ENCODE measurements at places on chromosomes 1 and 21.

DNA sequence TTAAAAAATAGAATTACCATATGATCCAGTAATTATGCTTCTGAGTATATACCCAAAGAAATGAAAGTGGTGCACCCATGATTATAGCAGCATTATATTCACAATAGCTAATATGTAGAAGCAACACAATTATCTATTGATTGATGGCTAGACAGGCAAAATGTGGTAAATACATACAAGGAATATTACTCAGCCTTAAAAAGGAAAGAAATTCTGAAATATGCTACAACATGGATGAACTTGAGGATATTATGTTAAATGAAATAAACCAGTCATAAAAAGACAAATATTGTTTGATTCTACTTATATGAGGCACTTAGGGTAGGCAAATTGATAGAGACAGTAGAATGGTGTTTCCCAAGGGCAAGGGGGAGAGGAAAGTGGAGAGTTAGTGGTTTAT, 80.8 kb downstream of the MAP3K7CL start:
- DNase-seq: no peak

DNA sequence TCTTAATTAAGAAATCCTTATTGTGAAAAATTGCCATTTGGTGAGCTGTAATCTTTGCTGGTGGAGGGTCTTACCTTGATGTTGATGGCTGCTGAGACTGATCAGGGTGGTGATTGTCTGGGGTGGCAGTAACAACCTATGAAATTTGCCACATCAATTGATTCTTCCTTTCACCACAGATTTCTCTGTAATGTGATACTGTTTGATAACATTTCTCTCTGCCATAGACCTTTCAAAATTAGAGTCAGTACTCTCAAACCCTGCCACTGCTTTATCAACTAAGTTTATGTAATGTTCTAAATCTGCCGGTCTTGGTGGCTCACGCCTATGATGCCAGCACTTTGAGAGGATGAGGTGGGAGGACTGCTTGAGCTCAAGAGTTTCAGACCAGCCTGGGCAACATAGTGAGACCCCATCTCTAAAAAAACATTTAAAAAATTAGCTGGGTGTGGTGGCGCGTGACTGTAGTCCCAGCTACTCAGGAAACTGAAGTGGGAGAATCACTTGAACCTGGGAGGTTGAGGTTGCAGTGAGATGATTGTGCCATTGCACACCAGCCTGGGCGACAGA, 5.0 kb downstream of the KPNA6 start:
- DNase-seq: no peak

DNA sequence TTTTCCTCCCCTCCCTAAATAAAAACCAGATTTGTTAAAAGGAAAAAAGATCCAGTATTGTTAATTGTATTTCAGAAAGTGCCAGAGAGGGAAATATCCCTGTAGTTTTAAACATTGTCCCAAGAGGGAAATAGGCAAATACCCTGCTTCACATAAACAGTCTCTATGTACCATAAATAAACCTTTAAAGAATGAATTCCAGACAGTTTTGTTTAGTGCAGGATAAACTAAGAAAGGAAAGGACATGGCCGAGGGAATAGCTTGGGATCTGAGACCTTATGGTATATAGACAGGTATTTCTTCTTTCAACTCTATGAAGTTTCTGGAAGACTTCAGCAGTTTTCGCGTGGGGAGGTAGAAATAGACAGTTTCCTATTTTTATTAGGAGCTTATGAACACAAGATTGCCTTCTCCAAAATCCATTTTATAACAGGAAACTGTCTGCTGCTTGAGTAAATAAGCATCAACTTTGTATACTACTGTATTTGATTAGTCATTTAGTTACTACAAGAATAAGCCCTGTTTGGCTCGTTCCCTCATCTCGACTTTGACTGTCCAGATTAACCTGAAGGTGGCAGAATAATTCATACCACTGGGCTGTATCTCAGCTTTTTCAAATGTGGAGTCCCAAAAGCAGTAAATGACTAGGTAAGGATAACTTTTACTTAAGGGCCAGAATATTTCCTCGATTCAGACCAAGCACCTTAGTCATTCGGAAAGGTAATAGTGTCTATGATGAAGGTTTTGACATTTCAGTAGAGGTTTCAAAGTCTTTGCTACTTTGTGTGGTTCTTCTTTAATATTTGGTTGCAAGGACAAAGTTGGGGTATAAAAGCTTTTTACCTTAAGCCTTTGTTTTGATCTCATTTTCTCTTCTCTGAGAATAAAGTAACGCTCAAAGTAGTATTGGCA, 177.5 kb downstream of the VPS13D start:
- no peak for DNase-seq

- DNase-seq: no peak
Observed at GRCh38 chr1:21185221-21185731, 8.6 kb upstream of the EIF4G3 start.

GRCh38 chr1:178941261-178941689, 70.4 kb upstream of the ANGPTL1 start:
- DNase-seq: no peak

DNA sequence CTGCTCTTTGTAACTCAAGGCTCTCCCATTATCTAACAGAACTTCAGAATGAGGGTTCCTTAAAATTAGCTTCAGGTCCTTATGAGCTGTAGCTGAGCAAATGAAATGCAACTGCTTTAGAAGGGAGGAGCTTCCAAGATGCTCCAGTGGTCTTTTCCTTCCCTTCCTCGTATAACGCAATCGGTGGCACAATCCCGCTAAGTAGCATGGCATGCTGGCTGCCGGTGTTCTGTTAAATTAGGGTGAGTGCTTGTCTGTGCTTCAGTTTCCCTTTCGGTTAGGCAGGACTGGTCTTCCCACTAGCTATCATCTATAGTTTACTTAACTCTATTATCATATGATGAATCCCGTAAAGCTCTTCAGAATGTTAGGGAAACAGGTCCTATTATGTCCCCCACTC, 917 bp downstream of the KIAA0040 start:
- DNase-seq: no peak

DNA sequence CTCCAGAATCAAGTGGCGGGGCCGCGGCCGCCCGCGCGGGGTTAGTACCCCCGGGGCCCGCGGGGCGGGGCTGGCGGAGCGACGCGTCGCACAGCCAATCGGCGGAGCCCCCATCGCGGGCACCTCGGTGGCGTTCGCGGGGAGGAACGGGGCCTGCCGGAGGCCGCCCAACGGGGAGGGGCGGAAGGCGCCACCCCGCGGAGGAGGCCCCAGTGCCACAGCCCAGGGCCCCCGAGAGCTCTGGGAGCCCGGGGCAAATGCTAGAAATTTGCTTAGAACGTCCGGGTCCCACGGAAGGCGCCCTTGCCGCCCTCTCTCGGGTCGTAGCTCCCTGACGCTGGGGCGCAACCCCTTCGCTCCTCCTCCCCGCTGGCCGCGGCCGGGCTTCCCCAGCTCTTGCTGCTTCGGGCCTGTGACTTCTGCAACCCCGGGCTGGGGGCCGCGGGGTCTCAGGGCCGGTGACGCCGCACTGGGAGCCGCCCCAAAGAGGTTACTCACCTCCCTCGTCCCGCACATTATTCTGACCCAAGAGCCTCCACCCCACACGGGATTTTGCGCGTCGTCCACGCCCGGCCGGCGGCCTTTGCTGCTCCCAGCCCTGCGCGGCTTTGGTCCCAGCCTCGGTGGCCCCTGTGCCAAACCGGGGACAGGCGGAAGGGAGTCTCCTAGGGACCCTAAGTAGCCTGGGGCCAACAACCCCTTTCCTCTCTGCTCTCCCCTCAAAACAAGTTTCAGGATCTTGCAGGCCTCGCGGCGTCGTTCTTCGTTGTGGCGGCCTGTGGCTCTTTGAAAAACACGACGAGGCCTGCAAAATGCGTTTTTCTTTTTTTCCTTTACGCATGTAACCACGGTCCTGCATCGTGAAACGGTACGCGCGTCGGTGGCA, at the start of gene RUNX3:
RUNX3 (minus strand) TSS at position 17 of the 886 bp plus-strand sequence. CDS start 408 bp downstream, outside the sequence.
- DNase-seq: peak; percentile 6

GRCh38 chr1:233704170-233704897, 90.4 kb downstream of the KCNK1 start:
- DNase-seq: no peak

DNA sequence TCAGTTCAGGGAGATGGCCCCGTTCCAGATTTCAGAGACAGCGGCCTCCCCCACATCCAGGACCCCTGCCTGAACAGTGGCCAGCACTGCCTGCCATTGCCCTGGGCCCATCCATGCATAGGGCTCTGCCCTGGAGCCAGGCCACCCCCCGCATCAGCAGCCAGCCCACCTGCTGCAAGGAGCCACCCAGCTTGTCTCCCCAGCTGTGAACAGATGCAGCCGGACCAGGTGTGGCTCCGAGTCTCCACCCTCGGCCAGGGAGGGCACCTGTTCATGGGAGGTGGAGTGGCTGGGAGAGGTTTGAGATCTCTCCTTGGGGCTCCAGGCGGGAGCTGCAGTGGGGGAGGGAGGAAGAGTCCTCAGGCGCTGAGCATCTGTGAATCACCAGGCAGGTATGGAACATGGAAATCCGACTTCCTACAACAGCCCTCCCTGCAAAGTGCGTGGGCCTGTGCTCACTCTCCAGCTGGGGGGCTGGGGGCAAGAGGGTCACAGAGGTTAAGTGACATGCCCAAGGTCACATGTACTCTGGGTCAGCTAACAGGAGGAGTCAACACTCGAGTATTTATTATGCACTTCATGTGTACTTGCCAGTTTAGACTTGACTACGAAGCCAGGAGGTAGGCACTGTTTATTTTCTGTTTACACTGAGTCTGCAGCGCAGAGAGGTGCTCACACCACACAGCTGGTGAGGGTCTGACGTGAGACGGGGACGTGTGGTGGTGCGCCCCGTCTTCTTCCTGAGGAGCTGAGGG, 4.8 kb upstream of the HES5 start:
- no peak for DNase-seq

- DNase-seq: no peak
Observed at GRCh38 chr1:148435406-148435805, 47.7 kb downstream of the PPIAL4G start.

GRCh38 chr1:209241487-209241886, 342.0 kb upstream of the CAMK1G start:
- no peak for DNase-seq

DNA sequence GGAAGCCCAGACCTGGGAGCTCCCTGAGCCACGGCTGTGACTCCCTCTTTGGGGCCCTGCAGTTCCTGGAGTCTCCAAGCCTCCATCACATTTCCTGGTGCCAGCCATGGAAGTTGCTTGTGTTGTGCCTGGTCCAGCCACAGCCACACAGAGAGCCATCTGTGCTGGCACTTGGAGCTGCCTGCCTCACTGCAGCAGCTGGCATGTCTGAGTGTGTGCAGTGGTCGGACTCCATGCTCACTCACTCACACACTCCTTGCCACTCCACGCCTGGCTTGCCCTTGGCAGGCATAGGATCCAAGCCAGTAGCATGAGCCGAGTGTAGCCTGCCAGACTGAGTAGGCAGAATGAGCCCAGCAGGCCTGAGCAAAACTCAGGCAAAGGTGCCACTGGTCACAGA, 516.3 kb upstream of the BEND5 start:
- no peak for DNase-seq

DNA sequence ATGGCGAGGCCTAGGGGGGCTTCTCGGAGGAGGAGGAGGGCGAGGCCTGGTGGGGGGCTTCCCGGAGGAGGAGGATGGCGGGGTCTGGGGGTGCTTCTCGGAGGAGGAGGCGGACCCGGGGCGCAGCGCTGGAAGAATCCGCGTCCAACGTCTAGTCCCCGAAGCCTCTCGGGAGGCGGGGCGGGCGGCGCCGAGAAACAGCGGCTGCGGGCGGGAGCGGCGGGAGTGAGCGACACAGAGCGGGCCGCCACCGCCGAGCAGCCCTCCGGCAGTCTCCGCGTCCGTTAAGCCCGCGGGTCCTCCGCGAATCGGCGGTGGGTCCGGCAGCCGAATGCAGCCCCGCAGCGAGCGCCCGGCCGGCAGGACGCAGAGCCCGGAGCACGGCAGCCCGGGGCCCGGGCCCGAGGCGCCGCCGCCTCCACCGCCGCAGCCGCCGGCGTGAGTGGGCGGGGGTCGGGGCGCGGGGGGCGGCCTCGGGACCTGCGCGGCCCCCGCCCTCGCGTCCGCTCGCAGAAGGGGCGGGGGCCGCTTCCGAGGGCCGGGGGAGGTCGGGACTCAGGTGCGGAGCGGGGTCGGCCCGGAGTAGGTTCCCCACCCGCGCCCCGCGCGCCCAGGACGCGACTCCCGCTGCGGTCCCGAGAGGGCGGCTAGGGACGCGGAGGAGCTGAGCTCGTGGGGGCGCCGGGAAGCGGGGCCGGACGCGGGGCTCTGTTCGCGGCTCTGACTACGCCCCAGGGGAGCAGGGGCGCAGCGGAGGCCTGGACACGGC, at the start of gene KLHL17:
KLHL17 (plus strand) TSS at position 222 of the 769 bp plus-strand sequence; CDS start at position 332, 110 bp downstream.
- DNase-seq: peak; percentile 48

All from hippocampal formation (tissue), 2 donors.